ENCODE measurements at places on chromosomes 12 and 14.

DNA sequence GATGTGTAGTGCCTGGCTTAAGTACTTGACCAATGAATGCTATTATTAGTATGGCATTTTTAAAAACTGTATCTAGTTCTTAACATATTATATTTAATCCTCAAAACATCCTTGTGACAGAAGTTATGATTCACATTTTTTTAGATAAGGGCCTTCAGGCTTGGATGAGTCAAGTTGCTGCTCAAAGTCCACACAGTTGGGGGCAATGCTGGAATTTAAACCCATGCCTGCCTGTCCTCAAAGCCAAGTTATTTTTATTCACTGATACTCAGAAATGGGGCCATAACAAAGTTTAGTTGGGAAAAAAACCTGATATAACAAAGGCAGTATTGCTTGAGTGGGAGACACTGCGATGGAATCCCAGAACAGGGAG is 50.6 kb downstream of the RFX4 start:
- DNase-seq, result no peak

DNA sequence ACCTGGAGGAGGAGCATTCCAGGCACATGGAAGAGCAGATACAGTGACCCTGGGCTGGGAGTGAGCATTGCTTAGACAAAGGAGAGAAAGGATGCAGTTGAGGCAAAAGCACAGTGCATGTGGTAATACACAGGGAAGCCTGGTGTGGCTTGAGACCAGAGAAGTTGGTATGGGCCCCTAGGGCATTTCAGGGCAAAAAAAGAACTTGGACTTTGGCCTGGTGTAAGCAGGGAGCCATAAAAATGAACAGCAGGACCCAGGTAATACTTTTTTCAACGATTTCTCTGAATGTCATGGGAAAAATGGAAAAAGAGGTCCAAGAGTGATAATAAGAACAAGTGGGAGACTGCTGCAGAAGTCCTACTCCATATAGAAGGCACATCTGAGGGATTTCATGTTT is 163.9 kb downstream of the ASCL4 start:
- DNase-seq, result no peak

- no peak for DNase-seq
These were observed 184.9 kb upstream of the PRMT8 start for GRCh38 chr12:3305904-3306619.

- no peak for DNase-seq
These were observed 83.0 kb upstream of the FZD10 start for GRCh38 chr12:130079279-130079678.

Data from hippocampal formation (tissue), 2 donors.